Left hindlimb (tissue), 1 donor: ENCODE measurements at places on chromosomes 13 and 19.

DNA sequence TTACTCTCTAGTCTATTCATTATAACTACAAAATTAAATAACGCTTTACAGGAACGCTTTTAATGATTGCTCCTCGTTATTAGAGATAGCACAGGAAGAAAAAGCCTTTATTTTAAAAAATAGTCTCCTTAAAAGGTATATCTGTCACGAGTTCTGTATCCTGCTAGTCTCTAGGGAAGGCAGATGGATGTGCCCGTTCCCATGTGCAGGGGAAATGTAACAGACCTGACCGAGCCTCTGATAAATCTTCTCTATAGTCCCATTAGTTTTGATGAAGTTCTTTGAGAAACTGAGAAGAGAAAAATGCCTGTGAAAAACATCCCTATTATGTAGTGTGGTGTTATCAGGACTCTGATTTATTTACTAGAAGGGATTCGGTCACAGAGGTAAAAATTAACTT, 226.4 kb downstream of the PCDH9 start:
- DNase-seq = no peak

- no peak for DNase-seq
Observed at GRCh38 chr13:99191900-99192399, 8.7 kb upstream of the UBAC2 start.

DNA sequence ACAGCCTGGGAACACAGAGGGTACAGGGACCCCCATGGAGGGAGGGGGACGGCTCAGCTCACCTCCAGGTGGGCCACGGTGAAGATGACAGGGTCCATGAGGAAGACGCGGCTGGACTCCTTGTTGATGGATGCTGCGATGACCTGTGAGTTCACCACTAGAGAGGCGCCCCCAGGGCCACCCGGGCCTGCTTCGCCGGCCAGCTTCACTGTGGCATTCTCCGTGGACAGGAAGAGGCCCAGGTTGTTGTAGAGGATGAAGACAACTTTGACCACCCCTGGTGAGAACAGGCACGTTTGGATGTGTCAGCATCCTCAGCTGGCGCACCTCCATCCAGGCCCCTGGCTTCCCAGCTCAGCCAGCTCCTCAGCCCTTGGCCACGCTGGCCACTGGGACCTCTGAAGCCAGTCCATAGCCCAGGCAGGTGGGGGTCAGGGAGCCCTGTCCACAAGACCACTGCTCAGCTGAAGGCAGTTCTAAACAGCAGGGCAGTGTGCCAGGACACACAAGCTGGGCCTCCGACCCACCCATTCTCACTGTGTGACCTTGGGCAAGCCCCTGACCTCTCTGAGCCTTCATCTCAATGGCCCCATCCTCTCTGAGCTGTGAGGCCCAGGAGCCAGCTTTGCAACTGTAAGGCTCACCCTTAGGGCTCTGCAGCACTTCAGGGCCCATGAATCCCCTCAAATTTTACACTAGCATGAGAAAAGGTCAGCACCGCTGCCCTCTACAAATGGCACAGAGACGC, 22.1 kb upstream of the ASF1B start:
- no peak for DNase-seq

- DNase-seq = no peak
Observed at GRCh38 chr19:20414120-20414519, 151.5 kb downstream of the ZNF737 start.

DNA sequence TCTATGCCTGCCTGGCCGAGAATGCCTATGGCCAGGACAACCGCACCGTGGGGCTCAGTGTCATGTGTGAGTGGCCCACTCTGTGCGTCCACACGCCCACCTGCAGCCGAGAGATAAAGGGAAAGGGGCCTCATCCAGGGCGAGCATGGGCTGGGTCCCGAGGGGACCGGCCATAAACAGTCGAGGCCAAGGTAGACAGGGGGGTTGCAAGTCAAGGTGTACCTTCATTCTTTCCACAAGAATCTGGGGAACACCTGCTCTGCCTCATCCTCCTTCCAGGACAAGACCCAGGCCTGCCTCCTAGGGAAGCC, 8.3 kb downstream of the MAG start:
- DNase-seq = no peak

GRCh38 chr13:41236369-41236768, 27.0 kb downstream of the MTRF1 start:
- DNase-seq = no peak

GRCh38 chr13:77928909-77929308, 10.3 kb upstream of the EDNRB start:
- no peak for DNase-seq

DNA sequence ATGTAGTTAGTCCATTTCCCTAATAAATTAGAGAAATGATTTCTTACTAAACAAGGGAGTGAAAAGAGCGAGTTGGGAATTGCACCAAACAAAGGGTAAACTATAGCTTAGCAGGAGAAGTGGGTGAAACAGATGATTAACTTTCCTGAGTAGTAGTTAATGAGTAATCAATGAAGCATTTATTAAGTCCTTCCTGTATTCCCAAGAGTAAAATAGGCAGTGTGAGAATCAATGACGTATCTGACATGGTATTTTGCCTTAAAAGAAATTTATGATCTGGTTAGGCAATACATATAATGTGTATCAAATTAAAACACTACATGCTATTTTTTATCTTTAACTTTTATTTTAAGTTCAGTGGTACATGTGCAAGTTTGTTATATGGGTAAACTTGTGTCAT, 142.8 kb downstream of the KLF5 start:
- no peak for DNase-seq

DNA sequence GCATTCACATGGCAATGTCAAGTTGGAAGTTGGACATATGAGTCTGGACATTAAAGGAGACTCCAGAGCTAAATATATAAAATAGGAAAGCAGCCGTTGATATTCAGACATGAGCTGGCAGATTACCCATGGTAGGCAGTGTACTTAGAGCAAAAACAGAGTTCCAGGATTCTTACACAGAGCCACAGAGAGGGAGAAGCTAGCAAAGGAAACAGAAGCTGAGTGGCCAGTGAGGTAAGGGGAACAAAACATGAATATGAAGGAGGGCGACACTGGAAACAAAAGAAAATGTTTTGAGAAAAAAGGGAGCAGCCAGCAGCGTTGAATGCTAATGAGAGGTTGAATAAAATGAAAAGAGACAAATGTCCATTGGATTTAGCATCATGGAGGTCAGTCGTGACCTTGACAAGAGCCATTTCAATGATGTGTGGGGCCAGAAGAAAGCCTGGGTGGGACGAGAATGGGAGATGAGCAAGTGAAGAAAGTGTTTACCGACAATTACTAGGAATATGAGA, 198.4 kb downstream of the POU4F1 start:
- no peak for DNase-seq
